Caco-2 (cell line): ENCODE measurements at places on chromosomes 6 and 20.
A peak's percentile ranks its signal among the peaks of the same experiment; 100 is the strongest.

- no peak for DNase-seq
Observed at GRCh38 chr6:25375125-25375524, 96.0 kb downstream of the CARMIL1 start.

DNA sequence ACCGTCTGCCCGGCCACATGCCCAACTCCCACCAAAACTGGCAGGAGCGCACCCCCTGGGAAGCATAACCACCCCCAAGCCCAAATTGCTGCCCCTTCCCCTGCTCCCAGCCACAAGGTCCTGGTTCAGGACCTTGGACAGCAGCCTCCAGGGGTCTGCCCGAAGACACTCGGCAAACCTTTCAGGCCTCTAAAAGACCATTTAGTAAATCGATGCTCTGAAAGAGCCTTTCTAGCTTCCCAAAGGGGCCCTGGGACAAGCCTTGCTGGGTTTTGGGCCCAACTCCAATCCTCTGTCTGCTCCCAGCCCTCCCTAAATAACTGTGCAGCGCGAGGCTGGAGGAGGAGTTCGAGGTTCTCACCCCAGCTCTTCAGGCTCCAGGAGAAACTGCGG, 30.5 kb downstream of the GRM4 start:
- DNase-seq, result no peak

DNA sequence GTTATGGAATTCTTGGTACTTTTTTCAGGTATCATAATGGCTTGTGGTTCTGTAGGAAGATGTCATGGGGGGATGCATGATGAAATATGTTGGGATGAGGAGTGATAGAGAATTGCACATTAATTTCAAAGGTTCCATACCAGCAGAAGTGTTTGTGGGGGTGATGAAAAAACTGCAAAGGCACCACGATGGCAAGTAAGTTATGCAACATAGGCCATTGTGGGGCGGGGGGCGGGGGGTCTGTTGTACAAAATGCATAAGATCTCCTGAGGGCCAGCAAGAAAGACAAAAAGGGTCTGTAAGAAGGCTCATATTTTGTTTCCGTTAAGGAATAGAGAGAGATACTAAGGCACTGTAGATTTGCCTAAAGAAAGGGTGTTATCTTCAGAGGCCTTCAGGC, 26.2 kb downstream of the PLEKHG1 start:
- DNase-seq, result no peak

DNA sequence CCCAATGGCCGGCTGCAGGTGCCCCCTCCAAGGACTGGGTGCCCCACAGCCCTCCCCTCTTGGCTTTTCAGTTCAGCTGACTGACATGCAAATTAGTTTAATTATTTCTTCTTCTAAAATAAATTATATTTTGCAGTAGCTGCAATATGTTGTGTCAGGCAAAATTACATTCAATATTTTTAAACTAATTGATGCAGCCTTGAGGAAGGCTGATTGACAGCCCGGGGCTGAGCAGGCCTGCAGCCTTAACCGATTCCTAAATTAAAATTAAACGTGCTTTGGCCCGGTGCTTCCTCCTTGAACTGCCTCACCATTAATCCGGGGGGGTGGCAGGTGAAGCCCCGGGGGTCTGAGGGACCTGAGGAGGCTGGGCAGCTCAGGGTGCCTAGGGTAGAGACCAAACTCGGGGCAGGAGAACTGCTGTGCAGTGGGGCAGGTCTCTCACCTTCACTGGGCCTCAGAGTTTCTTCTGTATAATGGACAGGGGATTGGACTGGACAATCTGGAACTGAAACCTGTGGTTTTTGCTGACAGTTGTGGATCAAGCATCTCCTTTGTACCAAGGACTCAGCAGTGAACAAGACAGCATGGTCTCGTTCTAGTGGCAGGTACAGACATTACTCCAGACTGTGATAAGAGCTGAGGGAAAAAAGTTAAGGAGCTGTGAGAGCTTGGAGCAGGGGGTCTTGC, 72.5 kb downstream of the CD40 start:
- DNase-seq, result no peak

DNA sequence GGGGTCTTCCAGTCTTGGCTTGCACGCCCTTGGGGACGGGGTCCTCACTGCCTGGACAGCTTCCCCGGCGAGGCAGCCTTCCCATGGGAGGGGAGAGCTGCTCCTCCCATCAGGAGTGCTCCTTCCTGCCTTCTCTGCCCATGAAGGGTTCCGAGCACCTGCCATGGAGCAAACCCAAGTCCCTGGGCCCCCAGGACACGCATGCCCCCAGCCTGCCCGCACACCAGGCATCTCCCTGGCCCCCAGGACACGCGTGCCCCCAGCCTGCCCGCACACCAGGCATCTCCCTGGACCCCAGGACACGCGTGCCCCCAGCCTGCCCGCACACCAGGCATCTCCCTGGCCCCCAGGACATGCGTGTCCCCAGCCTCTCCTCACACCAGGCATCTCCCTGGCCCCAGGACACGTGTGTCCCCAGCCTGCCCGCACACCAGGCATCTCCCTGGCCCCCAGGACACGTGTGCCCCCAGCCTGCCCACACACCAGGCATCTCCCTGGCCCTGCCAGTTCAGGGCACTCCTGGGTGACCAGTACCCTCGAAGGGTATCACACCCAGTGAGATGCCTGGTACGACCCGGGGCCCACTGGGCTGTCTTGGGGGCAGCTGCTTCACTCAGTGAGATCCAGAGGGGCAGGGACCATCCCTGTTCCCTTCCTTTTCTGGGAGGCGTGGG, 21.7 kb downstream of the COL20A1 start:
- DNase-seq, result no peak

DNA sequence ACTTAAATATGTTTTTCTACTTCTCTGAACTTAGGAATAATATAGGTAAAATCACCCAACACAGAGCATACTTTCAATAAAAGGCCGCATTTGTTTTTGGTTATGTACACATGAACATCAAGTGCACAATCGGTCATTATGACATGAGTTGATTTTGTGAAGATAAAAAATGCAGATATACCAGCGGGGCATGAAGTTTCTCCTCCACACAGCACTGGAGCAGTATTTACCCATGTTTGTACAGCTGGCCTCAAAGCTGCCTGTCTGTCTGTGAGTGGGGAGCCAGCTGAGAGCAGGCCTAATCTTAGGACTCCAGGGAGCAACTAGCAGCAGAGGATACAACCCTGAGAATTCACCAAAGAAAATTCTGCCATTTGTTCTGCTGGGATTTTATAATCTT, 206.5 kb downstream of the TPBG start:
- peak; percentile 21 for DNase-seq

- DNase-seq, result no peak
Observed at GRCh38 chr6:149728499-149729234, 10.8 kb upstream of the LATS1 start.

DNA sequence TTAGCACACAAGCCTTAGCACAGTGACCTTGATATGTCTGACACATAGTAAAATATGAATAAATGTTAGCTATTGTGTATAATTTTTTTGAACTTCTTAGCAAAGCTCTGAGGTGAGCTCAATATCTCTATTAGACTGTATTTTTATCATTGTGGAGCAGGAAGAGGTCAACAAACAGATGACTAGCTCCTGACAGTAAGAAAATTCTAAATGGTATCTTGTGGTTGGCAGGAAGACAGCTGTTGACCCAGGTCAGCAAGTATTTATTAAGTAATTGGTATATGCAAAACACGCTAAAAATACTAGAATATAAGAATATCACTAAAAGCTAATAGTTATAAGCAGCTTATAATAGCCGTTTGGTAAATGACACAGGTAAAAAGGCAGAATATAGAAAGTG, 77.5 kb upstream of the MARCKS start:
- no peak for DNase-seq

- DNase-seq, result no peak
Observed at GRCh38 chr20:18728165-18728869, 85.3 kb upstream of the SCP2D1 start.

- DNase-seq, result no peak
Observed at GRCh38 chr20:4725263-4725550, 3.5 kb downstream of the PRND start.

- no peak for DNase-seq
Observed at GRCh38 chr6:139648430-139649000, 274.1 kb upstream of the CITED2 start.

GRCh38 chr6:39188098-39188450, 41.2 kb downstream of the KCNK5 start:
- DNase-seq, result no peak

GRCh38 chr6:138393871-138394783, 9.9 kb upstream of the HEBP2 start:
- no peak for DNase-seq

DNA sequence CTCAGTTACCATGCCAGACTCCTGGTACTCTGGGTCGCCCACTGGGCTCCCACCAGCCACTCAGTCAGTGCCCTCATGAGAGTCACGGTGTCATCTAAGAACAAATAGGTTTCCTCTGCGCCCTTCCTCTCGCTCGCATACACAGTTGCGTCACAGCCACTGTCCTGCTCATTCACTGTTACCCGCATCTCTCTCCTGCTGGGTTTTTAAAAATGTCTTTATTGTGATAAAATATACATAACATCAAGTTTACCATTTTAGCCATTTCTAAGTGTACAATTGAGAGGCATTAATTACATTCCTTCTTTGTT, 4.0 kb downstream of the TEAD3 start:
- no peak for DNase-seq

DNA sequence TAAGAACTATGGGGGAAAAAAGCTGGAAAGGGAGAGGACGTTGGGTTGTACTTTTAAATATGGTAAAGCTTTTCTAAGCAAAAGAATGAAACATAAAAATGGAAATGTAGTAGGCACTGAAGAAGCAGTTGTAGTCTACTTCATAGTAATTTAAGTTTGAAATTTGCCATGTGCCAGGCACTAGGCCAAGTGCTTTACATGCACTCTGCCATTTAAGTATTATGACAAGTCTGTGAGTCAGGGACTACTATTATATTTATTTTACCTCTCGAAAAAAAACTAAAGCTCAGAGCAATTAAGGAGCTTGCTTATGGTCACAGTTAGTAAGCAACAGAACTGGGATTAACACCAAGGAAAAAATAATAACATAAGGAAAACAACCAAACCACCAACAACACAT, 257.8 kb downstream of the GMDS start:
- DNase-seq, result no peak

DNA sequence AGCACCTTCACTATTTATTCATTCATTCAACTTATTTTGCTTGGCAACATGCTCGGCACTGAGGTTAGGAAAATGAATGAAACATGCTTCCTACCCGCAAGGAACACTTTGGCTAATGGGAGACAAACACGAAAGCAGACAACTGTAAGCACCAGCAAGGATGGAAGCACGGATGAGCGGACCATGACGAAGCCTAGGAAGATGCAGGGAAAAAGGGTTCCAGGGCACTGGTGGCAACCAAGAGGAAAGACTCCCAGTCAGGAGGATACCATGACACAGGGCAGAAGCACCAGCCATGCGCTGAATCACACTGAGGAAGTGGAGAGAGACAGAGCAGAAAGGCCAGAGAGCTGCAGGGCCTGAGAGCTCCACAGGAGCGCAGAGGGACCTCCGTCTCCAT, 9.8 kb downstream of the PDE10A start:
- no peak for DNase-seq

- DNase-seq, result no peak
Observed at GRCh38 chr6:89818977-89819335, 638 bp downstream of the MDN1 start.

GRCh38 chr6:137571854-137572253, 77.7 kb upstream of the OLIG3 start:
- DNase-seq, result peak; percentile 58

GRCh38 chr20:16158976-16159286, 414.3 kb downstream of the KIF16B start:
- no peak for DNase-seq

- no peak for DNase-seq
Observed at GRCh38 chr6:82506526-82506925, 142.9 kb downstream of the TPBG start.

DNA sequence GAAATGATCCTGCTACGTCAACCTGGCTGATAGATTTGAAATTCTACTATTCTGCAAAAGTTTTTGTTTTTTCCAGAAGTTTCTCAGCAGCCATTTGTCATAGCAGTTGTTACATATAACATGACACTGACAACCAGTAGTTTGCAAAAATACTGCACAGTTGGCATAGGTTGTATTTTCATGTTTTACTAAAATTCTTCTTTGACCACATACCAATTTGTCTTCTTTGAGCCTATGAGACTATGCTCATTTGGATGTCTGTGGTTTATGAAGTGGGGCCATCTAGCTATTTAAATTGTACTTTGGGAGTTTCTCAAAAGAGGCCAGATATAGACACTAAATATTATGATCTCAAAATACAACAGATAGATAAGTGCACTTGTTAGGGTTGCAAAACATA, 104.9 kb upstream of the PREP start:
- DNase-seq, result no peak

DNA sequence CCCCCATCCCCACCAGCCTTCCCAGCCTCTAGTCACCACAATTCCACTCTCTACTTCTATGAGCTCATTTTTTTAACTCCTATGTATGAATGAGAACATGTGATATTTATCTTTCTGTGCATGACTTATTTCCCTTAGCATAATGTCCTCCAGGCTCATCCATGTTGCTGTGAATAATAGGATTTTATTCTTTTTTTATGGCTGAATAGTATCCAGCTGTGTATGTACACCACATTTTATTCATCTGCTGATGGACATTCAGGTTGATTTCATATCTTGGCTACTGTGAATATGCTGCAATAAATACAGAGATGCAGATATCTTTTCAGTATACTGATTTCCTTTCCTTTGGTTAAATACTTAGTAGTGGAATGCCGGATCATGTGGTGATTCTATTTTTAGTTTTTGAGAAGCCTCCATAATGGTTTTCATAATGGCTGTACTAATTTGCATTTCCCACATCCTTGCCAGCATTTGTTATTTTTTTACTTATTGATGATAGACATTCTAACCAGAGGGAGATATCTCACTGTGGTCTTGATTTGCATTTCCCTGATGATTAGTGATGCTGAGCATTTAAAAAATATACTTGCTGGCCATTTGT, 194.9 kb downstream of the PACRG start:
- no peak for DNase-seq

- DNase-seq, result peak; percentile 65
Observed at GRCh38 chr6:41846666-41847237, 48.4 kb downstream of the USP49 start.

DNA sequence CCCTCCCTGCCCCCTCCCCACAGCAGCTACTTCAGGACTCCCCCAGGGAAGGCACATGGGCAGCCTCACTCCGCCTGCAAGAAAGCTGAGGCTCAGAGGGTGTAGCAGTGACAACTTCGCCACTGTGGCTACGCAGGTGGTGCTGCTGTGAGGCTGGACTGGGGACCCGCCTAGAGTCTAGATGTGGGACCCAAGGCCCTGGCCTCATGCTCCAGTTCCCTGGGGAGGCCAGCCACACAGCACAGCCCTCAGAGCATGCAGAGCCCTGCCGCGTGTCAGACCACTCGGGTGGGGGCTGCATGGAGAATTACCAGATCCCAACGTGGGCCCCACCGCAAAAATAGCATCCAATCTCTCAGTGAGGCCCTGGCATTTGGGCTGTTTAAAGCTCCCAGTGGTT, 30.8 kb upstream of the VSTM2L start:
- no peak for DNase-seq

- DNase-seq, result no peak
Observed at GRCh38 chr6:30743099-30744053, 889 bp upstream of the FLOT1 start.

GRCh38 chr20:23087587-23088251, 1.6 kb upstream of the CD93 start:
- no peak for DNase-seq

GRCh38 chr6:128403618-128404444, 116.6 kb downstream of the PTPRK start:
- no peak for DNase-seq
